Left ventricle myocardium inferior (tissue), 1 donor: ENCODE measurements at places on chromosomes 12 and 14. TPM values are rescaled to one million over a fixed set of nuclear protein-coding genes. Genes with fewer than 3 reads are reported as not detected.

DNA sequence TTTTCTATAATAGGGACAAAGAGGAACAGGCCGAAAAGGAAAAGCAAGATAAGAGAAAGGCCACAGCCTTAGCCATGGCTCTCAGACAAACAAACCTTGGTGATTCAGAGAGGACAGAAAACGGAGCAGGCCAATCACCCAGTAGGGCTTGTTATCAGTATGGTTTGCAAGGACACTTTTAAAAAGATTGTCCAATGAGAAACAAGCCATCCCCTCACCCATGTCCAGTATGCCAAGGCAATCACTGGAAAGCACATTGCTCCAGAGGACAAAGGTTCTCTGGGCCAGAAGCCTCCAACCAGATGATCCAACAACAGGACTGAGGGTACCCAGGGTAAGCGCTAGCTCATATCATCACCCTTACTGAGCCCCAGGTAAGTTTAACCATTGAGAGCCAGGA, 243.8 kb upstream of the BTG1 start:
- no peak overlapping the region for H3K27ac ChIP-seq
- H3K27me3 ChIP-seq, result no peaks in the 10 kb centered on the region
- no peak for DNase-seq

Gene C12orf54
- not detected for total RNA-seq

DNA sequence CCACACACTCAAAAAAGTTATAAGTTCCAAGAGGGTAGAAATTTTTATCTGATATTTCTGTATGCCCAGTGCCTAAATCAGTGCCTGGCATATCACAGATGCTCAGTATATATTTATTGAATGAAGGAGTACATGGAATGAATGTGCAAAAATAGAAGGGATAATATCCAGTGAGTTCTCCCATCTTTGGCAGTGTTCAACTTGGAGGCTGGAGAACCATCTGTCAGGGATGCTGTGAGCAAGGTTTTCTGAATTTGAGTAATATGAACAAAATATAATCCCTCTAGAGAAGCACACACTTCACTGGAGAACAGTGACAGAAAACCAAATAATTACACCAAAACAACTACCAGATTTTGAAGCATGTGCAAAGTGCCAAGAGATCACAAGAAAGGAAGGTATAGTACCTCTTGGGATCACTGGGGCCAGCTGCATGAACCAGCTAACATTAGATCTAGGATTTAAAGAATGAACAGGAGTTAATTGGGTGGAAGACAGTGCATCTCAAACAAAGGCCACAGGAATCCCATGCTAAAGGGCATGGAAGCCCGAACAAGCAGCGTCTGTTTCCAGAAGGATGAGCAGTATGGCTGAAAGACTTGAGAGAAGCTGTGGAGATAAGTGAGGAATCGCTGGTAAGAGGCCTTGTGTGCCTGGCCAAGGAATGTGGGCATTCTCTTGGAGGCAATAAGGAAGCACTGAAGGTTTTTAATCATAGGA, 11.5 kb downstream of the SLC8A3 start:
- DNase-seq, result no peak
- H3K4me1 ChIP-seq, result no peaks in the 10 kb centered on the region
- no peak overlapping the region for H3K27ac ChIP-seq
- no peak overlapping the region for H3K4me3 ChIP-seq

DNA sequence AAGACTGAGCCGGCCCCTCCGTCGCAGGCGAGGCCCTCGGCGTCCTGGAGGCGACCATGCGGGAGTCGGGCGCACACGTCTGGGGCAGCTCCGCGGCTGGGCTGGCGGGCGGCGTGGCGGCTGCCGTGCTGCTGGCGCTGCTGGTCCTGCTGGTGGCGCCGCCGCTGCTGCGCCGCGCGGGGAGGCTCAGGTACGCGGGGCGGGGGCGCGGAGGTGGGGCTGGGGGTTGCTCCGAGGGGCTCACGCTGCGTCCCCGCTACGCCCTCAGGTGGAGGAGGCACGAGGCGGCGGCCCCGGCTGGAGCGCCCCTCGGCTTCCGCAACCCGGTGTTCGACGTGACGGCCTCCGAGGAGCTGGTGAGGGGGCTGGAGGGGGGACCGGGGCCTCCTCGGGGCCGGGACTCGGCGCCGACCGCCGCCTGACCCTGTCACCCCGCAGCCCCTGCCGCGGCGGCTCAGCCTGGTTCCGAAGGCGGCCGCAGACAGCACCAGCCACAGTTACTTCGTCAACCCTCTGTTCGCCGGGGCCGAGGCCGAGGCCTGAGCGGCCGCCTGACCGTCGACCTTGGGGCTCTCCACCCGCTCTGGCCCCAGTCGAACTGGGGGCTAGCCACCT, 7.8 kb downstream of the AMN start:
- peaks cover 55% of the 10 kb centered on the region for H3K27me3 ChIP-seq
- DNase-seq, result no peak
- peak overlapping the region; percentile 66 for H3K4me3 ChIP-seq
- no peak overlapping the region for H3K27ac ChIP-seq
- peaks cover 30% of the 10 kb centered on the region for H3K4me1 ChIP-seq
- H3K36me3 ChIP-seq, result peaks cover 25% of the 10 kb centered on the region

DNA sequence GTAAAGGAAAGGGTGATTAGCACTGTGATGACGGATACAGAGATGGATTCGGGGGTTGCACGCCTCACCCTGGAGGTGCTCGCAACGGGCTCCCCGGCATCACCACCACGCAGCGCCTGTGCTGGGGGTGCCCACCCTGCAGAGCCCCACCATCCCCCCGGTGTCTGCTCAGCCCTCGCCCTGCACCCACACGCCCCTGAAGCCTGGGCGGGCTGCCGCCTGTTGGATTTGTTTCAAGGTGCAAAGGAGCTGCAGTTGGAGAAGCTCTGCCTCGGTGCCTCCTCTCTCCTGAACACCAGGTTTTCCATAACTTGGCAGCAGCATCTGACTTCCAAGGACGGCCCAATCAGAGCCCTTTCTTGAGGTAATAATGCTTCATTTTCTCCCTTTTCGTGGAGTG, 106.1 kb upstream of the TMEM132D start:
- DNase-seq, result no peak
- H3K27ac ChIP-seq, result no peak overlapping the region
- no peak overlapping the region for H3K4me3 ChIP-seq
- H3K27me3 ChIP-seq, result peaks cover 81% of the 10 kb centered on the region
